NCI-H774 (cell line): ENCODE measurements at places on chromosomes 2 and 18.
A peak's percentile ranks its signal among the peaks of the same experiment; 100 is the strongest.

DNA sequence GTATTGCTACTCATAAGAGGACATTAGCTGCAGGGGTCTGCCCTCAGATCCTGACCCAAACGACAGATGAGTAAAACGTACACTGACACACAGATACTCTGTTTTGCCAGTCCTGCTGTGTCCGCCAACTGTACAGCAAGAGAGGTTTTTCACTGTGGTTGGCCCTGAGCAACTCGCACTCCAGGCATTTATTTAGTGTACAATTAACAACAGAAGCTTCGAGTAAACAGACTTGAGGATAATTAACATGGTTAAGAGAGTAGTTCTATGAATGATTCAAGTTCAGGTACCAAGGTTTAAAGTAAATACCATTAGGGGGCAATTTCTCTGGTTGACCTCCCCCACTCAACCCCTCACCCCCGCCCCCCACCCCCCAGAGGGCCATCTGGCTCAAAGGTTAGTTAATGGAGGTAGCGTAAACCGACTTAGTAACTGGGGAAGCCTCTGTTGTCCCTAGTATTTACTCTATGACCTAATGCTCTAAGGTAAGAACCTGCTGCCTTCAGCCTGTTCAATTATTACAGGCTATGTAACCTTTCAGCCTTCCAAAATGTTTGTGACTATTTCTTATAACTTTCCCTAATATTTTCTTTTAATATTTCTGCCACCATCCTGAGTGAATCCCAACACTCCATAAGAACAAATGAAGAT, 103.9 kb upstream of the XIRP2 start:
- peak; percentile 87 for DNase-seq

DNA sequence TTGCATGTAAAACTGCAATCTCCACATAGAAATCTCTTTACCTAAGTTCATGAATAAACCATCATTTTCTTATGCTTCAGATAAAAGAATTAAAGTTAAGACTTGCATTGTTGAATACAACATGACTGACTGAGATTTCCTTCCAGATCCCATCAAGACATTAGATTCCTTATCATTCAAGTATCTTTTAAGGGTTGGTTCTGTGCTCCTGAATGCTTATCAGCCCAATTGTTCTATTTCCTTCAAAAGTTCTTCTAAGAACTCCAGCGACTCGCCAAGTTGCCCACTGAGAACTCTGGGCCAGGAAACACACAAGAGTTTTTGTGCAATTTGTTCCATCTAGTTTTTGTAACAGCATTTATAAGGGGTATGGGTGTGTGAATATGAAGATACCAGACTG, 120.3 kb downstream of the RBMS1 start:
- DNase-seq, result no peak

- DNase-seq, result no peak
Measured at GRCh38 chr2:118539290-118539689, 308.2 kb downstream of the EN1 start.

- no peak for DNase-seq
Measured at GRCh38 chr18:62107881-62108280, 79.0 kb downstream of the PIGN start.

- DNase-seq, result no peak
Measured at GRCh38 chr2:121771976-121772742, 16.7 kb downstream of the TSN start.

GRCh38 chr2:227783404-227784138, 30.1 kb upstream of the CCL20 start:
- no peak for DNase-seq

DNA sequence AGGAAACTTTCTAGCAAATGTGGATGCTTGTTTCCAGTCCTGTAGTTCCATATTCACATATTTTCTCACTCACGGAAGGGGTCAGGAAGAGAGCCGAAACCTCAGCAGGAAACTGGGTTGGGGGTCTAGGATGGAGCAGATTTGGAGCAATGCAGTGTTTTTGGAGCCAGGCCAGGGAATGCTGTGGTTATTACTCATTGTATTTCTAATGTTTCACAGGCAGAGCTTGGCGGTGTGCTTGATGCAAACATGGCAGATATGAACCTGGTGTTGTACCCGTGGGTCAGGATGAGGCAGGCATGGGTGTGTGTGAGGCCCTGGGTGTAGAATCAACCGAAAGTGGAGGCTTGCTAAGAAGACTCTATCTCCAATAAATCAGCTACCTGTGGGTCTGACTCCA, 34.6 kb upstream of the ACKR3 start:
- DNase-seq, result no peak

DNA sequence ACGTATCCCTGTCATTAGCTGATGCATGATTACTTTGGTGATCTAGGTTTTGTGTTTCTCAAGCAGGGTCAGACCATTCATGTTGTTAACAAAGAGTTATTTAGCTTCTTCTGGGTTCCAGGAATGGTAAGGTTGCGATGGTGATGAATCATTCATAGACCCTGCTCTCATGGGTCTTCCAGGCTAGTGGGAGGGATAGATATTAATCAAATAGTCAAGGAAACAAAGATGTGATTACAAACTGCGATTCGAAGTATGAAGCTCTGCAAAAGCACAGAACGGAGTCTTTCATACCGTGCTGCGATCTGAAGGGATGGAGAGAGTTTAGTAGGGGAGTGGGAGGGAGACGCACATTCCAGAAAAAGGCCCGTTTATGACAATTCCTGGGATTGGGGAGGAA, 42.1 kb downstream of the CAVIN2 start:
- no peak for DNase-seq

DNA sequence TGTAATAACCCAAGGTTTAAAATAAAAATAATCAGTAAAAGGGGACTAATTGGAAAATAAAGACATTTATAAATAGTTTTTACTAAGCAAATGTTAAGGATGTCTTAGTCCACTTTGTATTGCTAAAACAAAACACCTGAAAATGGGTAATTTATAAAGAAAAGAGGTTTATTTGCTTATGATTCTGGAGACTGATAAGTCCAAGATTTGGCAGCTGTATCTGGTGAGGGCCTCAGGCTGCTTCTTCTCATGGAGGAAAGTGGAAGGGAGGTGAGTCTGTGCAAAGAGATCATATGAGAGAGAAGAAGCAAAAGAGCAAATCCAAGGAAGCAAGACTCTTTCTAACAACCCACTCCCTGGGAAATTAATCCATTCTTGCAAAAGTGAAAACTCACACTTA, 299.5 kb downstream of the DSC3 start:
- DNase-seq, result no peak

- DNase-seq, result no peak
Measured at GRCh38 chr18:34330308-34330707, 105.6 kb upstream of the NOL4 start.

- no peak for DNase-seq
Measured at GRCh38 chr2:197358931-197359330, 48.4 kb upstream of the ANKRD44 start.

DNA sequence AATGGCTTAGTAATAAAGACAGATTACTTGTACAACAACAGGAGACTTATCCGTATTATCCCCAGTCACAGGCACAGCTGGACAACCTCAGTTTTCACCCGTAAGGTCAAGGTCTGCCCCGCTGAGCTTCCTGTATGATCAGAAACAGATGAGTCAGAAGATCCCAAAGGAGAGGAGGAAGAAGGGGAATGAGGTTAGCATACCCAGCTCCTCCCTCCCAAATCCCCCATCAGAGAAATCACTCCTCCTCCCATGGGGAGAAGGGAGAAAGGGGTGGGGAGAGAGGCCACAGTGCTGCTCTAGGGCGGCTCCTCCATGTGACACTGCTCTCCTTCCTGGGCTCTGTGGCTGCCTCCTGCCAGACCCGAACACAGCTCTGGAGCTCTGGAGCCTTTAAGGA, 53.8 kb upstream of the SPTBN1 start:
- DNase-seq, result no peak

GRCh38 chr2:169452080-169452479, 27.2 kb upstream of the BBS5 start:
- DNase-seq, result no peak

DNA sequence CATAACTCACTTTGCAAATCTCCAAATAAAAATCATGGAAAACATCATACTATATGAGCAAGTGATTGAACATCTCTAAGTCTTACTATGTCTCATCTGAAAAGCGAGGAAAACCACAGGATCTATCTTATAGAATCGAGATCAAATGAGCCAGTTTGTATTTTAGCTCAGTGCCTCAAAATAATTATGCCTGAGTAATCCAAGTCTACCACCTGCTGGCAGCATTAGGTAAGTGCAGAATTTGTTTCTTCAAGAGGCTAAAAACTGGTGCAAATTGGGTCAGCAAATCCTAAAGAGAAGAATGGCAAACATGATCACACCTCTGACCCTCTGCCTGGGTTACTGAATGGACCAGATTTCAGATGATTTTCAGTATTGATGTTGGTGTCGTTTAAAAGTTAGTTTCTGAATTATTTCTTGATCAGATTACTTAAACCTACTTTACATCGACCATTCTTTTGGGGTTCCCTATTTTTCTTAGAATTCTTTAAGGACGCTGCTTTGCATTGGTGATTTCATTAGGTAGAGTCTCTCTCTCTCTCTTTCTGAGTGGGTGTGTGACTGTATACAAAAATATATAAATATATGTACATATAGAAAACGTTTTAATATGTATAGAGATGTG, 12.7 kb upstream of the FHOD3 start:
- DNase-seq, result peak; percentile 63

GRCh38 chr2:157672129-157672528, 43.5 kb upstream of the ACVR1C start:
- no peak for DNase-seq

DNA sequence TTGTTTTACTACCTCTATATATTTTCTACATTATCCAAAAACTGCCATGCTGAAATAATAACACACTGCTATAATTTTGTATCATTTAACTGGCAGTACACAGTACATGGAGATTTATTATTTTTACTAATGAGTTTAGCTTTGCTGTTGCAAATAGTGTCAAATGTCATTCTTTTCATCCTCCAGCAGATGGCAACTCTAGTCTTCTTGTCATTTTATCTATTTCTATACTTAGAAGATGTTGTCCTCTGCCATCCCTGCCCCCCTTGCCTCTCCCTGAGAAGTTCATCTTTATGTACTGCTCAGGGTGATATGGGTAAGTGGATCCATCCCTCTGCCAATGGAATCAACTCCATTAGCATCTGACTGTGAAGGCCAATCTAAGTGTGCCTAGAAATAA, 21.7 kb upstream of the LRRTM1 start:
- DNase-seq, result no peak

GRCh38 chr2:176461809-176462670, 192.8 kb downstream of the MTX2 start:
- no peak for DNase-seq

DNA sequence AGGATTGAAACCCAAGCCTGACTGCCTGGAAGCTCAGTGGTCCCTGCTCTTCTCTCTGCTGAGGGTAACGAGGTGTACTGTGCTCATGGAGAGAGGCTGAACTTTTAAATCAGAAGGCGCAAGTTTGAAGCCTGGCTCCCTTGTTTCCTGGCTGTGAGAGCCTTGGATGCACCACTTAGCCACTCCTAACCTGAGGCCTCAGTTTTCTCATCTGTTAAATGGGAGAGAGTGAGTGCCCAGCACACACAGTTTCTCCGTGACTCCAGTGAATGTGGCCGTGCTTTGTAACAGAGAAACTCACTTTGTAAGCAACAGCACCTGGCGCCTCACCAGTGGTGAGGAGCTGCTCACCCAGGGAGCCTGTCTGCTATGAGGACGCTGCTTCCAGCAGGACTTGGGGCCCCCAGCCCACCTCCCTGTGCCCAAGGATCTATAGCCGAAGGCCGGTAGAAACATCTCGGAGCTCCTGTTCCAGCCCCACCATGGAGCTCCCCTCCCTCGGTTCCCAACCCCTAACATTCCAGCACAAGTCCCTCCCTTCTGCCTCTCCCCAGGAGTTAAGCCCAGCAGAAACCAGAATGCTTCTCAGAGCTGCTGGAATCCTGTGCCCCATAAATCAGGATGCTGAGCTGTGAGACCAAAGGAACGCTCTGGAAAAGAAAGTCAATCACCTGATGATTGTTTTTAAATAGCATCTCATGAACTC, 20.3 kb upstream of the KCNK3 start:
- DNase-seq, result no peak

GRCh38 chr2:192969055-192969454, 774.3 kb upstream of the TMEFF2 start:
- DNase-seq, result no peak

DNA sequence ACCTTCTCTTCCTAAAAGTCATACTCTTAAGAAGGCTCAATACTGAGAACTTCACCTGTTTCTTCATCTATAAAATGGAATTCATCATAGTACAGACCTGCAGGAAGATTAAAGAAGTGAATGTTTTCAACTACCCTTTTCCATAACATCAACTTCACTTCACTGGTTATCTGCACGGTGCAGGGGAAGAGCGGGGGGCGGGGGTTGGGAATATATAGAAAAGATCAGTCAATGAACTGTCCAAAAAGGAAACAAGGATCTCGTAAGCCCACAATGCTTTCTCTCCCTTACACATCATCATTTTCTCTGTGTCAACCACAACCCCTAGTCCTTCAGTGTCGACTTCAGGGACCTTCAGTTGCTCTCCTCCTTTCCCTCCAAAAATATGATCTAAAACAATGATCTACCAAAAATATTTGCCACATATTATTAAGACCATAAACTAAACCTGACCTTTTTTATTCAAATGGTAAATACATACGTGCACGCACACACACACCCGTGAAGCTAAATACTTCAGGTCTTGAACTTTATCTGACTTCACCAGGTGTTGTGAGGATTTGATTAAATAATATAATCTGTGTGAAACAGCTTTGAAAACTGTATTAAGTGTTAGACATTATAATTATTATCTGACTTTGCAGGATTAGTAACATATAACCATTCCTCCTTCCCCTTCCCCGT, 4.9 kb downstream of the MBOAT2 start:
- DNase-seq, result no peak

- no peak for DNase-seq
Measured at GRCh38 chr2:228064024-228064423, 117.5 kb downstream of the SPHKAP start.

- DNase-seq, result no peak
Measured at GRCh38 chr2:227818675-227819397, 5.2 kb downstream of the CCL20 start.

DNA sequence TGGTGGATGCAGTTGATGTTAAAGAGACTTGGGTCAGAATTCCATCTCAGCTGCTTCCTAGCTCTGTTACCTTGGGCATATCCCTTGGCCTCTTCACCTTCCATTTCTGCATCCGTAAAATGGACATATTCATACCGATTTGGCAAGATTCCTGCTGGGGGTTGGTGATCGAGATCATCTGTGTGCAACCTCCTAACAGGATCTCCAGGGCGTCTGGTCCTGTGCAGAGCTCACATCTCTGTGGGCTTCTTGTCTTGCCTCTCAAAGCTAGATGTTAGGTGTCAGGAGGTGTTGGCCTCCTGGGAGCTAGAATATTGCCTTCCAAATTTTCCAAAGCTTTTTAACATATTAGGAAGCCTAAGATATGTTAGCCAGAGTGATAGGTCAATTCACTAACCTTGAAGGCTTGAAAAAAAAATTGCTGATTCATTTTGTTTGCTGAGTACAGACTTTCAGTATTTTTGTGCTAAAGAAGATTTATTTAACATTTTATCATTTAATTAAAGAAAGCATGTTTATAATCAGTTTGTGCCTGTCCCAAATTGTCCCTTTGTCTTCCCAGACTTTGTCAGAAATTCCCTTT, 69.7 kb upstream of the ZNF516 start:
- no peak for DNase-seq
